ENCODE measurements at places on chromosomes 6 and 20.

GRCh38 chr6:36020154-36020553 is 4.3 kb downstream of the SLC26A8 start:
- DNase-seq: no peak

GRCh38 chr6:14287707-14288106 is 170.1 kb downstream of the CD83 start:
- DNase-seq: no peak

DNA sequence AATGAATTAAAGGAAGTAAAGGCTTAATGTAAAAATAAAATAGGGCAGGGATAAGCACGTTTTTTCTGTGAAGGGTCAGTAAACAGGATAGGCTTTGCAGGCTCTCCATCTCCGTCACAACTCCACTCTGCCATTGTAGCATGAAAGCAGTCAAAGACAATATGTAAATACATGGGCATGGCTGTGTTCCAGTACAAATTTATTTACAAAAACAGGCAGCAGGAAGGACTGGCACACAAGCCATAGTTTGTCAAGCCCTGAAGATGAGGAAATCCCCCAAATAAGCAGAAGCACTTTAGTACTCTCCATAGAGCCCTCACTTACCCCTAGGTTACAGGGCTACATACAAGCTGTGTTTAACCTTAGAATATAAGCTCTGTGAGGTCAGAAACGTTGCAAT is 8.9 kb upstream of the FBXO9 start:
- no peak for DNase-seq

GRCh38 chr6:98942263-98942803 is 5.4 kb downstream of the FBXL4 start:
- DNase-seq: no peak

GRCh38 chr6:75557068-75557467 is 44.6 kb upstream of the SENP6 start:
- DNase-seq: no peak

- DNase-seq: peak; percentile 8
Observed at GRCh38 chr6:149723771-149724417, 6.0 kb upstream of the LATS1 start.

DNA sequence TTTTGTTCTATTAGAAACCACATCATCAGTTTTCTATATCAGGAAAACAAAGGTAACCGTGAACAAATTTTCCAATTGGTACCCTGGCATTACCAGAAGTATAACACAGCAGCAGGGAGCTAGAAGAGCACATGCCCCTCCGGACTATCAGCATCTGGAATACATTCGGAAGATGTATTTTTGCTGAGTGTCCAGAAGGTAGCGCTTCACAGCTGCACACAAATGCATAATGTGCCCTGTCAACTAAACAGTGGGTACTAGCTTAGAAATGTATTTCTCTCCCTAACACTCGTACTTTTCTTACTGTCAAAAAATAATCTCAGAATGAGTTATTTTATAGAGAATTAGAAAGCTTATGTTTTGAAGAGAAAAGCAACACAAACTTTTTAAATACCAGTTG is 77.6 kb downstream of the HUS1B start:
- no peak for DNase-seq

GRCh38 chr6:157230910-157231309 is 92.4 kb downstream of the TMEM242 start:
- DNase-seq: no peak

DNA sequence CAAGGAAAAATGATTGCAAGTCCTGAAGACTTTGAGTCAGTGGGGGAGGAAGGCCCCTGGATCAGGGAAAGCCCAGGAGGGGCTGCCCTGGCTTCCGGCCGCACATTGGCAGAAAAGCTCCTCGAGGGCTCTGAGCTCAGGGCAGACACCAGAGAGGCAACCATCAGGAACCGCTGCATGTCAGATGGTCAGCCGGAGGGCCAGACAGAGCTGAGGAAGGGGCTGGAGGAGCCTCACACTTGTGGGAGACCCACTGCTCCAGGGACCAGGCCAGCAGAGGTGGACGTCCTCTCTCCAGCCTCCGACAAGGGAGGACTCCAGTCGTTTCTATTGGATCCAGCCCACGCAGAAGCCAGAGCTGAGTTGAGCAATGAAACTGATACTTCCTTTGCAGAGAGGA is 30.2 kb upstream of the AAR2 start:
- DNase-seq: no peak

GRCh38 chr20:9838378-9839295 is at the start of gene PAK5:
TSS of gene PAK5 (minus strand) at chr20:9839076. CDS start at chr20:9644328, 194,748 bp downstream.
- DNase-seq: peak; percentile 99

DNA sequence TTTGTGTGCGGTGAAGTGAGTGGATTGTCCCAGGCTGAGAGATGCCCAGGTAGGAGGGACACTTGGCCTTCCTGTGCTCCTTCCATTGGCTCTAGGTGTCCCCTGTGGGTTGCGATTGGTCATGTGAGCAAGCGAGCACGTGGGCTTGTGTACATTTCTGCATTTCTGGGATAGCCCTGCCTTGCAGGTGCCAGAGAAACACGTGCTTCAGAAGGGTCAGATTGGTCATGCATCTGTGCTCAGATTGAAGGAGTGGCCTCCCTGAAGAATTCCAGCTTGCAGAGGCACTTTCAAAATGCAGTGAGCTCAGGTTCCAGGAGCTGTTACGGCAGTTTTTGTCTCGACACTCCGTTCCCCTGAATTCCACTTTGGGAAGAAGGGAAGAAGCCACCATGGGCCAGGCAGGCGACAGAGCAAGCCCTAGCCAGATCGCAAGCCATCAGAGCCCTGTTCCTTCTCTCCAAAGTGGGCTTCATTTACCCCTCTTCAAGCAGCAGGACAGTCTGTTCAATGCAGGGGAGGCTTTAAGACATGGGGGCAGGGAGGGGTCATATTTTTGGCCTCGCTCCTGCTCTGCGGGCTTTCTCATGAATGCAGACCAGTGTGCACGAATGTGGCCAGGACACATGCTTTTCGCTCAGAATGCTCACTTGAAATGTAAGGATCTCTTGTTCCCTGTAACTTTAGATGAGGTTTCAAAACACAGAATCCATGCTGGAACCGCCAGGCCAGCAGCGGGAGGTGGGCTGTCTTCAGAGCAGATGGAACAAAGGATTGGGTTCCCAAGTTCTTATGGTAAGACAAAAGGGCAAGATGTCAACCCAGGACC is 78.6 kb upstream of the AKAP12 start:
- no peak for DNase-seq

DNA sequence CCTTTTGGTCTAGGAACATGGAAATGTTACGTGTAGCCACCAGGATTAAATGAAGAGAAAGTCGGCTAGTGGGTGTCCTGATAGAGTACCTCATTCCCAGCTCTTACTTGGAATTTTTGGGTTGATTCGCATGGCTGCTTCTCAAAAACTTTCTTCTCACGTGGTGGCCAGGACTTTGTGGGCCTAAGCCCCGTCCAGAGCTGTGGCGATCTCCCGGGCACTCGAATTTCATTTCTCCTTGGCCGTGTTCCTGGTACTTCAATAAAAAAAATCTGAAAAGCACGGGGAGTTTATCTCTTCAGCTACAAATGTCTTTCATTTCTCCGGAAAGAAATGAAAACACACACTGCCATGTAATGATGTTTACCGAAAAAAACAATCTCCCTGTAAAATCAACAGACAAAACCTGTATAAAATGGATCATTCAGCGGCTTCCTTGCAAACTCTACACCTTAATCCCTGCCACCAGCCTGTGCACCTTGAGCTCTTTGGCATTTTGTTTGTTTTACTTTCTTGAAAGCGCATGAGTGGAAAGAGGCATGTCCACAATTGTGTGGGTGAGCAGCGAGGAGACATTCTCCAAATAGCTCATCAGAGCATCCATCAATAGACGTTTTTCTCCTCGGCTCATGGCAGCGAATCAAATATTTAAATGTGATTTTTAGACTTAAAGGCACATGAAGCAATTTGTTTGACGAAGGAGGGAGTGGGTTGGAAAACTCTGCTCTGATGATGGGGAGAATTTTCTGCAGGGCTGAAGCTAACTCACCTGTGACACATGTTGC is 173.1 kb downstream of the TFAP2C start:
- no peak for DNase-seq

DNA sequence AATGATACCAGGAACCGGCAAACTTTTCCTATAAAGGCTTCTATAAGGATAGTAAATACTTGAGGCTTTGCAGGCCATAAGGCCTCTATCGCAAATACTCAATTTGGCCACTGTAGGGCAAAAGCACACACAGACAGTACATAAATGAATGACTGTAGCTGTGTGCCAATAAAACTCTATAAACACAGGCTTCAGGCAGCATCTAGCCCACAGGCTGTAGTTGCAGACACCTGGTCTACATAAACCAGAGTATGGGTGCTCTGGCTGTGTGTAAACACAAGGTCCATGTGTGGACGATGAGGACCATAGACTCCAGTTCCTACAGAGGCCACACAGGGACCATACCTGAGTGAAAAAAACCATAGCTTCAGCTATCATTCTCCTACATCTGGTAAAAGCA is 52.2 kb downstream of the ZMYND8 start:
- DNase-seq: no peak

- DNase-seq: no peak
Observed at GRCh38 chr20:9877932-9878495, 39.1 kb upstream of the PAK5 start.

- DNase-seq: no peak
Observed at GRCh38 chr6:110363748-110364147, 5.6 kb upstream of the METTL24 start.

- DNase-seq: no peak
Observed at GRCh38 chr20:48321271-48321670, 506.5 kb downstream of the PREX1 start.

DNA sequence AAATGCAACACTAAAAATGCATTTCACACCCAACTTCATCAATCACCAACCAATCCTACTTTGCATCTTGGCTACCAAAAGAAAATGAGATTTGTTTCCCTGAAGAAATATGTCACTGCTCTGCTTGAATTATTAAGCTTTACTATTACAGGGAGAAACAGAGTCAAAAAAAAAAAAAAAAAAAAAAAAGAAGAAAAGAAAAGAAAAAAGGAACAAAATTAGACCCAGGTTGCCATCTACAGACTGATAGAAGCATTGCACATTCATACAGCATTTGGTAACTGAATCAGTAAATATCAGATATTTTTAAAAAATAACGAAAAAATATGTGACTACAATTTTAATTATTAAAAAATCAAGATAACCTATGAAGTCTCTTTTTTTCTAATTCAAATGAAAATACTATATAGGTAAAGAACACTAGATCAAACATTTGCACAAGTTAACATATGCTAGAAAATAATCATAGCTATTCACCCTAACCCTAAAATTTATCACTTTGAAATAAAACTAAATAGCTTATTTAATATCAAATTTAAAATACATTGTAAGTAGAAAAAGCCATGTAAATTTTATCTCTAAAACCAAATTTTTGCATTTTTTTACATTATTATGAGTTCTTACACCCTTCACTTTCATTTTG is 83.3 kb downstream of the DCDC2 start:
- peak; percentile 45 for DNase-seq

GRCh38 chr6:43993881-43994523 is 133.2 kb downstream of the MRPL14 start:
- DNase-seq: no peak

DNA sequence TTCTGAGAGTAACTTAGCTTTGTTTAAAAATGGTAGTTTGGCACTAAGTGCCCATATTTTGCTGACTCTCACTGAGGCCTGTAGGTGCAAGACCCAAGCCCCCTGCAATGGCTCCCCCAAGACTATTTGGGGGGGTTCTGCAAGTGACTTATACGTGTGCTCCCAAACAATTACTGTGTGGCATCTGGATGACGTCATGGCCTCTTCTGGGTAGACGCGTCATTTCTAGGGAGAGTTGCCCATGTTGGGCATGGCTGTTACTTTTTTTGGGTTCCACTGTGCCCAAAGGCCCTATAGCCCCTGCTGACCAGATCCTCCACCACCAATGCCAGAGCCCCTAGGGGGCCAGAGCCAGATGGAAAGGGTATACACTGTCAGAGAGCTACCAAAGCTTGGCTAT is 110.3 kb upstream of the MYLIP start:
- DNase-seq: no peak

GRCh38 chr6:111943726-111944125 is 70.5 kb upstream of the FYN start:
- no peak for DNase-seq

GRCh38 chr6:75376347-75377024 is 91.9 kb upstream of the TMEM30A start:
- DNase-seq: no peak

- DNase-seq: no peak
Observed at GRCh38 chr6:24458134-24458533, 31.2 kb downstream of the GPLD1 start.

- DNase-seq: no peak
Observed at GRCh38 chr20:7371518-7372163, 568.6 kb downstream of the HAO1 start.

DNA sequence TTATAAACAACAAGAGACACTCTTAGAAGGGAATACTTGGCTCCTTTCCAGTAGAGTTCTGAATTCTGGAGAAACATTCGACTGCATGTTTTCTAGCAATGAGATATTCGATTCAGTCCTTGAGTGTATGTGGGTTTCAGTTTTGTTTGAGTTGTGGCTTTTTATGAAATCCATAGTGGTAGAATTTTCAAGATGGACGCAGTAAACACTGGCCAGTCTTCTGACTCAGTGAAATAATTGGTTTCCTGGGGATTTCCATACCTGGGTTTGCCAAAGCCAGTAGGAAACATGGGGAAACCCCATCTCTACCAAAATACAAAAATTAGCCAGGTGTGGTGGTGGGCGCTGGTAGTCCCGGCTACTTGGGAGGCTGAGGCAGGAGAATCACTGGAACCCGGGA is 273.5 kb upstream of the PLCB4 start:
- DNase-seq: no peak

- no peak for DNase-seq
Observed at GRCh38 chr20:1403624-1404023, 10.8 kb upstream of the FKBP1A start.

DNA sequence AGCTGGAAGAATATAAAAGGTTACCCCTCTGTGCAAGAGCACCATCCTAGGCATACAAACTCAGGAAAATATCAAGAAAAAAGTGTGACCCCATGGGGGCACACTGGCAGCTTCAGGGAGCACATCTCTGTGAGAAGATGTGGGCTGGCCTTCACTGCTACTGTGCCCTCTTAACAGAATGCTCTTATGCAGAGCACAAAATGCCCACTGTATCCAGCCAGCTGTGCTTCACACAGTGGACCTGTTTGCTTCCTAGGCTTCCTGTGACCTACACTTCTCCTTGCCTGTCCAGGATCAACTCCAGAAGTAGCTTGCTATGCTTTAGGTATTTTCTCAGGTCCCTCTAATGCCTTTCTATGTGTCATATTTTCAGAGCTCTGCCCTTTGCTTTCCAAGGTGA is 380.2 kb upstream of the MMS22L start:
- DNase-seq: no peak

- no peak for DNase-seq
Observed at GRCh38 chr20:24164360-24164759, 175.8 kb upstream of the GGTLC1 start.

- DNase-seq: no peak
Observed at GRCh38 chr6:41713159-41713649, 22.2 kb downstream of the TFEB start.
